ENCODE measurements at places on chromosomes 3 and 15.

DNA sequence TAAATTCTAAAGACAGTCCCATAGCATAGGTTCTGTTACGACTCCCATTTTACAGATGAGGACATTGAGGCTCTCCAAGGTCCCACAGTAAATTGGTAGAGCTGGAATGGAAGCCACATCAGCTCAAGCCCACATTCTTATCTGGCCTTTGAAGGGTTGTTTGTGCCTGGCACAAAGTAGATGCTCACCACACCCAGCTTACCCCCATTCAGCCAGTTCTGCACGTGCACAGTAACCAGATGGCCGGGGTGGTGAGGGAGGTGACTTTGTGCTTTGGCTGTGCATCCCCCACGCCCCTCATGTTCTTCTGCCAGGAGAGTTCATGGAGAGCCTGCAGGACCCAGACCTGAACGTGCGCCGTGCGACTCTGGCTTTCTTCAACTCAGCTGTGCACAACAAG is 16.2 kb downstream of the RPL32 start:
- no peak for DNase-seq

DNA sequence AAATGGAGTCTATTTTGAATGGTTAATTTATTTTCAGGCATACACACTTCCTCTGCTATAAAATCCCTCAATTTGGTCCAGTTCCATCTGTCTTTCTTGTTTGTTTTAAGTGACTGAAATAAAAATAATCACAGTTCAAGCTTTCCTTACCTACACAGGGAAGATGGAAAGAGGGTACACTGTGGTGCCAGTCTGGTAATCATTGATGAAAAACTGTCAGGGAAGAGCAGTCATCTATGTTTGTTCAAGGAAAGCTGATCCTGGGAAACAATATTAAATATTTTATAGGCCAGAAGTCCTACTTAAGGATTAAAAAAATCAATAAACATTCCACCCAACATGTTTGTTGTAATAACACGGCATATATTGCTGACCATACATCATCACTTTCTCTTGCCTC is 115.2 kb upstream of the KCNMB2 start:
- DNase-seq = peak; percentile 67

DNA sequence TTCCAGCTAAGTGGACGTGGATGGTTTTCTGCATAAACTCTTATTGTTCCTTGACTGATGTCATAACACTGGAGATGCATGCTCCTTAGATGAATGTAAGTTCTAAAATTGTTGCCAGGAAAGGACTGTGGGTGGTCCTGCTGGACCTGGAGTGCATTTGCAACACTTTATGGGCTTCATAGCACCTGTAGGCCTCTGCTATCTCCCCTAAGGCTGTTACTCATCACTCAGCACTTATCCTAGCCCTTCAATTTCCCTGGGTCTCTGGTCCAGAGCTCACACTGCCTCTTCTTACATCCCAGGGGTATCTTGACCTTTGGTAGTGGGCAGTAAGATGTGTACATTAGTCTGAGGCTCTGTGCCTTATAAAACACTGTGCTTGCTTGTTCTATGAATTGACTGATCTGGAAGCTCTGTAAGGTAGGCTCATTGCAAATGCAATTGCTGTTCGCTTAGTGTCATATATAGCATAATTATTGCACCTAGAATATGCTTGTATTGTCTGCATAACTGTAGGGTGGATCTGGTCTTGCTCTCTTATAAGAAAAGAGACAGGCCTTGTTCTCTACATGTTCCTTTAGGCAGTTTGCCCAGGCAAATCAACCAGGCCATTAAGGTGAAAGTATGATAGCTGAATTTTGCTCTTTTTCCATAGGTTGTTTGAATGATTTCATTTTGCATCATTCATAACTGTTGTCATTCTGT is 35.8 kb downstream of the SLCO3A1 start:
- no peak for DNase-seq

DNA sequence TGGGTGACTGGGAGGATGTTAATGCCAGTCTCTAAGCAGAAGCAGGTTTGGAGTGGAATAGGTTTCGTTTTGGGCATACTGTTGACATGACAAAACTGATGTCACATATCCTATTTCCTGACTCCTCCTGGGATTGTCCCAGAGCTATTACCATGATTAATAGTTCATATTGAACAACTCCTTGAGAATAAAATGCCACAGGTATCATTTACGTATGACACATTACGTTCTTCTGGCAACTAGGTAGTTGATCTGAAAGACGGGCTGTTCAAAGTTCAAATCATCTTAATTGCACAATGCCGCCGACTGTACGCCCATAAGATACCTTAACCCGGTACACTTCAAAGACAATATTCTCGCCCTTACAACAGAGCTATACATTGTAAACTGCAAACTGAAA is 1.4 kb upstream of the RAB5A start:
- DNase-seq = no peak

GRCh38 chr3:157533298-157534070 is 30.3 kb upstream of the VEPH1 start:
- no peak for DNase-seq

DNA sequence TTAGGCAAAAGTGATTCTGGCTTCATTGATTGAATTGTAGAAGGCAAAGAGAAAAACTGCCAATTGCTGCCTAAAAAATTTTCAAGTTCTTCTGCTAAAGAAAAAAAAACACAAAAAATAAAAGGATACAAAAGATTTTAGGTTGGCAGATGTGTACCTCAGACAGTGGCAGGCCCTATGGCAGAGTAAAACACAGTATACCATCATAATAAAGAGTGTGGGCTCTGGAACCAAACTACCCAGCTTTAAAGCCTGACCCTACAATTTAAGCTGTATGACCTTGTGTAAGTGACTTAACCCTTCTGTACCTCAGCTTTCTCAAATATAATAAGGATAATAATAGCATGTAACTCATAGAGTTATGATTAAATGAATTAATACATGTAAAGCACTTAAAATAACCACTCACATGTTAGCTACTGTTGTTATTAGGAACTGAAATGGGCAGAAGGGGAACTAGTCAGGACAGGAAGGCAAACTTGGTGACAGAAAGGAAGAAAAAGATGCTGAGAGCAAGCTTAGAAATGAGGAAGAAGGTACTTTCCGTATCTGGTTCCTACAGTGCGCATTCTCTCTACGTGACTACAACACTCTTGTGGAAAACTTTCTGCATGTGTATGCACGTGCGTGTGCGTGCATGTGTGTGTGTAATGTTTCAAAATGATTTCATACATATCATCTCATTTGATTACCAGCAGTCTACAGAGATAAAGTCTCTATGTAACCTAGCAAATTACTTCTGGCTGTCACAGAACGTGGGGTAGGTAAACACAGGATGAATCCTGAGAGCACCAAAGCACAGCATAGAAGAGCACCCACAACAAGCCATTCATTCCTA is 13.6 kb upstream of the GATM start:
- no peak for DNase-seq

- no peak for DNase-seq
Observed at GRCh38 chr3:129013491-129013891, 12.4 kb downstream of the EFCC1 start.

DNA sequence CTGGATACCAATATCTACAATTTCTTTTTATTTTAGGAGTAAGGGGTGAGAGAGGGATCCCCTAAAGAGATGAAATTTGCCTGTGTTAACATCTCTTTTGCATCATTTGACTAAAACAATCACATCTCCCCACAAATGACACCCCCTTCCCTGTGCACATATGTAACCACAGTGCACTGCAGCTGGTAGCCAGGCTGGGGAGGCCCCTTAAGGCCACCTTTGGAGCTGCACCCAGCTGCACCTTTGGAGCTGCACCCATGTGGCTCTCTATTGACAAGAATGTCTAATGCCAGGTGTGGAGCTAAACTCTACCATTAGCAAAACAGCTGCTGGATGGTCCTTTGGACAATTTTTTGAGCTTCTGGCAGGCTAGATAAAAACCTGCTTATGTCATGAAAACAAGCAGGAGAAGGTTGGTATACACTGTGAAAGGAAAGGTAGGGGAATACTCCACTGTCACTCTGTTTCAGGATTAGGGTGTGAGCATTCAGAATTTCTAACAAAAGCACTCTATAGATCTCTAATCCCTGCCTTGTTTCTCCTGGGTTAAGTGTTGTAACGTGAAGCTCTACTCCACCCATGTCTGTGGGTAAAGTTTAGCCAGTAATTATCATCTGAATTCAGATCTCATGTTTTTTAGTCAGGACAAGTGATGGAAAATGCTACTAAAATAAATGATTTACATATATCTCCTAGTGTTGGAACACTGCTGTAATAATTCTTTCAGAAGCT is 52.1 kb downstream of the TFG start:
- DNase-seq = no peak

GRCh38 chr15:34616613-34617012 is 33.2 kb upstream of the GOLGA8B start:
- no peak for DNase-seq

GRCh38 chr3:180624714-180625113 is 22.8 kb downstream of the TTC14 start:
- no peak for DNase-seq

GRCh38 chr3:119342176-119342575 is 48.0 kb downstream of the ARHGAP31 start:
- no peak for DNase-seq

GRCh38 chr3:195802795-195803194 is 8.9 kb downstream of the MUC4 start:
- no peak for DNase-seq

- no peak for DNase-seq
Observed at GRCh38 chr3:182005219-182005618, 293.5 kb downstream of the SOX2 start.

DNA sequence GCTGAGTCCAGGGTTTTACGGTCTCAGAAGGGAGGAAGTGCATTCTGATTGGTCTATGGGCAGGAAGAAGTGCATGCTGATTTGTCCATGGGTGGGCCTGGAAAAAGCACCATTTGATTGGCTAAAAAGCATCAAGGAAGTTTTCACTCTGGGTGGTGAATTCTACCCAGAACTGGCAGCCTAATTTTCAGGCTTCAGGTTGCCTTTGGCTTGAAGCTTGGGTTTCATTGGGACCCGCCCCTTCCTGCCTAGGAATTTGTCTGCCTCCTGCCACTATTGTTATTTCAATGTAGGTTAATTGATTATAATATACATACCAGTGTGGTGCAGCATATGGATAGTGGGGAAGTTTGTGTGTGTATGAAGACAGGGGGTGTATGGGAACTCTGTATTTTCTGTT is 1355.9 kb downstream of the SI start:
- no peak for DNase-seq

DNA sequence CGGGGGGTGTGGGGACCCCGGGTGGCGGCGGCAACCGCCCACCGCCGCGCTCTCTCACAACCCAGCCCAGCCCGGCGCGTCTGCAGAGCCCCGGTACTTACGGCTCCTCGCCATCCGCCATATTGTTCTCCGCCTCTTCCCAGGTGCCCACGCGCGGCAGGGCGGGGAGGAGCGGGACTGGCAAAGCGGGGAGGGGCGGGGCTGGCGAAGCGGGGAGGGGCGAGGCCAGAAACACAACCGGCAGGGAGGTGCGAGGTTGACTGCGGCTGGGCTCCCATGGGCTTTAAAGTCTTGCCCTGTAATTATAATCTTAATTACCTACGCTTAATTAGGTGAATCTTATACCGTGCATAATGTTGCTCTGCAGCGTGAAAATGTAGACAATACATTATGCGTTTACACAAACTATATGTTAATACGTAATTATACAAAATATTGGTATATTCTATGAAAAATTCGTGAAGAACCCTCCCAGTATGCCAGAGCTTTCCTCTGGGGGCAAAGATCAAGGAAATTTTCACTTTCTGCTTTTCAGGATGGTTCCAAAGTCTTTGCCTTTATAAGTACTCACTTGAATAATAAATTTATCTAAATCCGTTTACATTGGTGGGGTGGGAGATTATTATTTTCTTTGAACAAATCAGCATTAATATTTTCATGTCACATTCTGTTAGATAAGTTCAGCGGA is at the start of gene UBA3:
UBA3 (minus strand) TSS at position 133 of the 688 bp plus-strand sequence; CDS start at position 121, 12 bp downstream.
- peak; percentile 64 for DNase-seq

- peak; percentile 17 for DNase-seq
Observed at GRCh38 chr3:45817831-45818522, 21.6 kb upstream of the SLC6A20 start.

DNA sequence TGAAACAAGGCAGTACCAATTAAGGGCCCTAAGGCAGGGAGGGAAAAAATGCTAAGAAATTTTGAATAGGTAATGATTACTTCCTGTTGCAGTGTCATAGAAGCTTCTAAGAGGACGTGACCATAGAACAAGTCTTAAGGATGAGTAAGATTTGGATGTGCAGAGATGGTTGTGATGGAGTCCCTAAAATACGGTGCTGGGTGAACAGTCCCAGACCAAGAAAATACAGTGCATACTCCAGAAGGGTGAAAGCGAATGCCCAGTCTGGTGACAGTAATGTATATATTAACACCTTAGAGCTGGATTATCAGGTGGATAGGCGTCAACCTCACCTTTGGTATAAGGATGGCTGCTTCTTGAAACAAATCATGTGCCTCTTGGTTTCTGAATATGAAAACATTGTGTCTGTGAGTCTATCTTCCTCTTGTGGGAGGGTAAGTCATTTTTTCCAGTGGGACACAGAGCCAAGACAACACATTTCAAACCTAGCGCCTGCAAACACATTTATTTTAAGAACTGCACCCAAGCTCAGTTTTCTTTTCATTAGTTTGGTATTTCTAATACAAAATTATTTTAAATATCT is 101.2 kb upstream of the TP63 start:
- no peak for DNase-seq

DNA sequence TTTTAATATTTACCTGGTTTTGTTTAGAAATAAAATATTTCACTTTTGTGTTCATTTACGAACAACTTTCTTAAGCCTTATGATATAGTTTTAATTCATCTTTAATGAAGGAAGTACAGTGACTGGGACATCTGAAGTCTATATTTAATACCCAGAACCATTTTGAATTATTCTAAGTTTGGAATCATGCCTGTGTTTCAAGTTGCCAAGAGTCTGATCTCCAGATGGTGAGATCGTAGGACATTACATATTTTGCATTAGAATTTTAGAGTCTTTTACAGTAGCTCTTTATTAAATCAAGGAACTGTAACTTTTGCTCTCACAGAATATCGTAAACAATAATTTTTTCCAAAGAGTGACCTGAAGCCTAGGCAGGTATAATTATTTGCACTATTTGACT is 420.7 kb downstream of the SI start:
- no peak for DNase-seq

DNA sequence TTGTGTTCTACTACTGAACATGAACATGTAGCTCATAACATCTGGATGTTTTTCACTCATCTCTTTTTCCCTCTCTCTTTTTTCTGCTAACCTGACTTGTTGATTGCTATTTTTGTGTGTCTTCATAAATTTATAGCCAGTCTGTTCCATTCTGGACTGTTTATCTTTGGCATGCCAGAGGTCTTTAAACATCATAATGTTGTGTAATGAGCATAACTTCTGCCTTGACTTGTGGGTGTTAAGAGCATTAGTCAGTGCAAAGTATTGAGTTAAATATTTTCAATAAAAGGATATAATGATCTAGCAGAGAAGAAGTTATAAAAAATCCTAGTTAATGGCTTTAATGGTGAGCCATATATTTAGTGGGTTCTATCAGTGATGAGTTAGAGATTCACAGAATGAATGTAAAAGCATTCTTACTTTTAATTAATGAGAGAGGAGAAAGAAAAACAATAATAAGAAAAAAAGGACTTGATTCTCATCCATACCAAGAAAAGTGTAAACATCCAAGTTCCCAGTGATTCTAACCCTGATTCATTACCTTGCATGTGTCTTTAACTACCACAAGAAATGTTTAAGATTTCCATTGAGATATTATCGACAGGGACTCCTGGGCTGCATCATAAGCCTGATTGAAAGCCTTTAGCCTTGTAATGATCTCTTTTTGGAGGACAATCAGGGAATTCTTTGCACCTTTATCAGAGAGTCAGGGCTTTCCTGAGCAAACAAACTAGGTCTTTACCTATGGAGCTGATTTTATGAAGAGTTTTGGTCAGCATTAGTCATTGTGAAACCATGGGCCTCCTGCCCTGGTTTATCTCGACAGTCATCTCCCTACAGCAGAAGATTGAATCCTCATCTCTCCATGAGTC is 22.9 kb downstream of the MITF start:
- DNase-seq = no peak

All from NCI-H748 treated with DMSO at 0.1 percent for 48 hours (cell line).